ENCODE measurements at places on chromosomes 5 and 9.

- no peak for DNase-seq
These were observed 396.5 kb downstream of the ANXA1 start for GRCh38 chr9:73548201-73548600.

- DNase-seq = no peak
These were observed 80.3 kb downstream of the HRH2 start for GRCh38 chr5:175738126-175738525.

GRCh38 chr9:98931600-98932389, 11.9 kb upstream of the COL15A1 start:
- no peak for DNase-seq

DNA sequence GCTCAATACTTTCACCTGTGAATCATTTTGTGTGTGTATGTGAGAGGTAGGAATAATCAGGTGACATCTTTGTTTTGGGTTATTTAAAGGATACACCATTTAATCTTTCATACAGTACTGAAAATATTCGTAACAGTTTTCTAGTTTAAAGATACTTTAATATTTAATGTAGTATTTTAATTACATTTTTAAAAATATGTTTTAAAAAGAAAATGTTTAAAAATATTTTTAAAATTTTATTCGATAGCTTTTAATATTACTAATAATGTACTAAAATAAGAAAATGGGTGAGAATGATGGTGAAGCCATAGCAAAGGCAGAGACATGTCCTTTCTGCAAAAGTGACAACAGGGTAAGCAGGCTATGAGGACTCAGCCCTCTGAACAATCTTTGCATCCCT, 56.3 kb upstream of the MEF2C start:
- no peak for DNase-seq

DNA sequence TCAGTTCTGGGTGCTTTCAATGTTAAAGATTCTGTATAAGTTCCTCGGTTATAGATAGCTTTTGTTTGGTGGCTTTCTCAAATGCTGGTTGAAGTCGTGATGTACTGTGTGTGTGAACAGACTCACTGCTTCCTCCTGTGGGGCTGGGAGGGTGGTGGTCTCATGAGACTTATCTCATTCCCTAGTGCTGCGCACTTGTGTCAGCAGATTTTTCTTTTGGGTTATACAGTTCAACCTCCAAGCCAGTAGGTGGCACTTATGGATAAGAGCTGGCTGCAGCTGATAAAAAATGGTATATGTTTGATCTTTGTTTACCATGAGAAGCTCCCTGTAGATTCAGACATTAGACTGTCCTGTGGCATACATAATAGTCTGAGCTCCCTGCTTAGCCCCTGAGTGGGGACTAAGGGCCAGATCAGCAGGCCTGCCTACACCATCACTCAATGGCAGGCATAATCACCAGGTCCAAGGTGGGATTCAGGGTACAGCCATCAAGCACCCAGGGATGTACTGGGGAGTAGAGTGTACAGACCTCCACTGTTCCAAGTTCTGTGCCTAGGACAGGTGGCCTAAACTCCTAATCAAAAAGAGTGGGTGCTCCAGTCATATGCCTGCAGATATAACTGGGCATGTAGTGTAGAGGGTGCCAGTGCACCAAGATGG, 174.2 kb downstream of the OXCT1 start:
- no peak for DNase-seq

- no peak for DNase-seq
These were observed at the start of gene CD74 for GRCh38 chr5:150412319-150413175. Gene CD74, minus strand, starts transcription at chr5:150412910. Its CDS starts 161 bp downstream, at chr5:150412749.

DNA sequence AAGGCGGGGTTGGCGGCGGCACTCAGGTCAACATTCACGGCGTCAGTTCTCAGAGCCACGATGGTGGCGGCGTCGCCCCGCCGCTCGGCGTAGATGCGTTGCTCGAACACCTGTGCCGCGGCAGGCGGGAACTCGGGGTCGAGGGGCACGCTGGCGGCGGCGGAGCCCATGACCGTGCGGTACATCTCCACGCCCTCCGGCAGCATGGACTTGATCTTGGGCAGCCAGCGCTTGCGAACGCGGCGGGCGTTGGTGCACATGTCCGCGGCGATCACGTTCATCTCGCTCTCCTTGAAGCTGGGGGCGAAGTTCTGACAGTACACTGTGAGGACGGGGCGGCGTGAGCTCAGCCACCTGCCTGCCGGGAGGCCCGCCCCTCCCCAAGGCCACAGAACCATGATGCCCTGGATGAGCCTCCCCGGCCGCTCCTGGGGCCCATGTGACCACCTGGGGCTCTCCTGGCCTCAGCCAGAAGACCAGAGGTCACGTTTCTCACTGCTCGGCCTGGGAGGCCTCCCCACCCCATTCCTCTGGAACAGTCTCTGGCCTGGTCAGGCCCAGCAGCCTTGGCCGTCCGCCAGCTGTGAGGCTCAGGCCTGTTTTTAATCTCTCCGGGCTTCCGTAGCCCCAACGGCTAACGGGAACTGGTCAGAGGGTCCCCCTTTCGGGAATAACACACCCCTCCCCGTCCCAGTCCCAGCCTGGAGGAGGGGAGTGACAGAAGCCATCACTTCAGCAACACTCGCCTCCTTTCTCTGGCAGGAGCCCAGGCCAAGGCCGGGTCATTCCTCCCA, 50.7 kb upstream of the UBAC1 start:
- no peak for DNase-seq

GRCh38 chr5:14593326-14594021, 11.9 kb downstream of the OTULINL start:
- no peak for DNase-seq

- no peak for DNase-seq
These were observed 175.3 kb downstream of the DAB2IP start for GRCh38 chr9:121826711-121827110.

DNA sequence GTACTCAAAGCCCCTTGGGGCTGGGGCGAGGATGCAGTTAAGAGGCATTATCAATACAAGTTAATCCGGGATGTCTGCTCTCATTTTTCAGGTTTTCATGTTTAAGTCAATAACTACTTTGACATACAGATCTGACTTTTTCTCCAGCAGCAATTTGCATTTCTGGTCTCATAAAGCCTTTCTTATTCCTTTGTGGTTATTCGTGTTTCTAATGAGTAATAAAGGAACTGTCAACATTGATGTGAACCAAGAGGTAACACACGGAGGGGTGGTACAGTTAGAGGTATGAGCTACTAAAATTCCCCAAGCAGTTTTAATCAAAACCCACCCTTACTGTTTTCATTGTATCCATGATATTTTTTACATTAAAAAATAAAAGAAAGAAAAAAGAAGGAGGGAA, 138.0 kb upstream of the NFIB start:
- DNase-seq = no peak

GRCh38 chr9:8371686-8372085, 572.1 kb upstream of the DMAC1 start:
- DNase-seq = no peak

GRCh38 chr9:76895186-76895585, 10.7 kb downstream of the PRUNE2 start:
- DNase-seq = no peak

DNA sequence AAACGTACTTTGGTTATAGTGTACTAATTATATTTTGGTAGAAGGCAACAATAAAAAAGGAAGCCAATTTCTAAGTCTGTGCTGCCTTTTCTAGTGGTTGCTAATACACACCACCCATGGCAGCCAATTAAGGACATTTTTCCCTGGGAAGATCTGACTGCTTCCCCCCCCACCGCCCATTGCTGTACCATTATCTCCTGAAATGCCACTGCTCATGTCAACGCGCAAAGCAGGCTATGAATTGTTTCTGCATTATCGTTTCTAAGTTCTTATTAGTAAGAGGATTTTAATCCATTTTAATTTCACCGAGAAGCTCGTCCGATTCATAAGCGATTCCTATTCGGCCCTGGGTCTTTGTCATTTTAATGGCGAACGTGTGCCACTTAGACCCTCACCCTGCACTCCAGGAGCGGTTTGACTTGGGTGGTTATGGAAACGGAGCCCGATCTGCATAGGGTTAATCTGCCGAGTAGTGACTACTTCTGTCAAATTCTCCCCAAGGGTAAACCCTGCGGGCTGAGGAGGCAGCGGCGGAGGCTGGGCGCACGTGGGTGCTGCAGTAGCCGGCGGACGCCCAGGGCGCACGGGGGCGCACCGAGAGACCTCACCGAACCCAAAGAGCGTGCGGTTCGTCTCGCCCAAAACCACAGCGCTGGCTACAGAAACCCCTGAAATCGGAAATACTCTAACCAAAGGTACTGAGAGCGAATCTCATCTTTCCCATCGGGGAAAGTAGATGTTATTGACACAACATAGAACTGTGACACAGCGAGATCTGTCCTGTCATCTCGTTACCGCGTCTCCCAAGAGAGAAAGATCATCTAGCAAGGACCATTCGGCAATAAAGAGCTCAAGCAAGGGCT, 55.8 kb upstream of the SHC3 start:
- DNase-seq = peak; percentile 22

- peak; percentile 78 for DNase-seq
These were observed 7.9 kb downstream of the PRR7 start for GRCh38 chr5:177454397-177455035.

GRCh38 chr5:56816546-56817081, 1.3 kb downstream of the MAP3K1 start:
- peak; percentile 64 for DNase-seq

DNA sequence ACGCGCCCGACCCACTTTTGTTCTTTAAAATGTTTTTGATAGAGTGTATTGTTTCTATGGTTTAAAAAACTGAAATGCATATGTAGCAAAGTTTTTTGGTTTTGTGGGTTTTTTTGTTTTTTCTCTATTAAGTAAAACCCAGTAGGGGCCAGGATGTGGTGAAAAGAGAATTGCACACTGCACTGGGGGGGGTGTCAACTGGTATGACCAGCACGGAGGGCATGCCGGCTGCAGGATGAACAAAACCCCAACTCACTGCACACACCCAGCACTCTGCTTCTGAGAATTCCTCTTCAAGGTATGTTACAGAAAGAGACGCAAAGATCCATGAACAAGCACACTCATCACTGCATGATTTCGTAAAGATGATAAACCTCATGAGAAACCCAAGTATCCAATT, 75.0 kb downstream of the STK10 start:
- no peak for DNase-seq

GRCh38 chr9:127905004-127905728, 5.8 kb upstream of the ST6GALNAC6 start:
- DNase-seq = no peak

- no peak for DNase-seq
These were observed 115.4 kb downstream of the OXCT1 start for GRCh38 chr5:41754857-41755256.

GRCh38 chr5:158679221-158679641, 420.5 kb downstream of the EBF1 start:
- no peak for DNase-seq

GRCh38 chr9:27421577-27421976, 102.5 kb upstream of the IFNK start:
- no peak for DNase-seq

DNA sequence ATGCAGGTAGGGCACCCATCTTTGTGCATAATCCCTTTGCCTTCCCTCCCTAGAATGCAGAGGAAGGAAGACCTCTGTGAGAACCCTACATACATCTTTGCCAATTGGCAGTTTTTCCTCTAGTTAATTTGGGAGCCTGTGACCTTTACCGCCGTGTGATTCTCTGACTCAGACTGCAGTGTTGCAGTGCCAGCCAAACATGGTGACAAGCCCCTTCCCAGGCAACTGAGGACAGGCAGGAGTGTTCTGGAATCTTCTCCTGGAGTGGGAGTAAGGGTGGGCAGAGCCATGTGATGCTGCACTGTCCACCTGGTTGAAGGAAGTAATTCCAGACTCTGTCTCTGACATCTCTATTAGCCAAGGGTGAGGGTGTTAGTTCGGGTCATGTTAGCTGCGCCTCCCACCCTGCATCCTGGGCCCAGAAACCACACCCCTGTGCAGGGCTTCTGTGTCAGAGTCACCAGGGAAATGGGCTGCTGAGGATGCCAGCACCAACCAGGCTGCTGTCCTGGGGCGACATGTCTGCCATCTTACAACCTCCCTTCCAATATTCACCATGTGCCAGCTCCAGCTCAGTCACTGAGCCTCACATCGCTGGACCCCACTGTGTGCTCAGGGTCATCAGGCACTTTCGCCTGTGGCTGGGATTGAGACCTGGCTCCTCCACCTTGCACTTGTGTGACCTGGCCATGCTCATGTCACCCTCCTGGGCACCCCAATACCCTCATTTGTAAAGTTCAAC, 21.8 kb downstream of the KCNIP1 start:
- no peak for DNase-seq

GRCh38 chr5:173114536-173114935, 29.8 kb upstream of the BNIP1 start:
- DNase-seq = no peak

- DNase-seq = no peak
These were observed 23.5 kb downstream of the ITGA1 start for GRCh38 chr5:52811067-52811749.

DNA sequence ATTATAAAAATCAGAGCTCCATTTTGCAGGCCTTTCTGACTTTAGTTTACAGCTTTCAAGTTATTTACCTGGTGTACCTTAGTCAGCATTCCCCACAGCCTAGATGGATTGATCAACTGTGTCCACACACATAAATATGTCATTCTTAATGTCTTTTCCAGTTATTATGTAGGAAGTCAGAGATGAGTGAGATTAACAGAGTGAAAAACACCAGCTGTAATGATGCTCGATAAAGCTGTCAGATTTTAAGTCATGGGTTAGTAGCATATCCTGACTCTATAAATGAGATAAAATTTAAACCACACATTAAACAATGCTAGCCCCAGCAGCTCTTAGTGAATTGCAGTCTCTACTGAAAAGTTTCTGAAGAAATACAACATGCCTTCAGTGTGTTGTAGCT, 48.9 kb downstream of the NUDT12 start:
- DNase-seq = no peak

DNA sequence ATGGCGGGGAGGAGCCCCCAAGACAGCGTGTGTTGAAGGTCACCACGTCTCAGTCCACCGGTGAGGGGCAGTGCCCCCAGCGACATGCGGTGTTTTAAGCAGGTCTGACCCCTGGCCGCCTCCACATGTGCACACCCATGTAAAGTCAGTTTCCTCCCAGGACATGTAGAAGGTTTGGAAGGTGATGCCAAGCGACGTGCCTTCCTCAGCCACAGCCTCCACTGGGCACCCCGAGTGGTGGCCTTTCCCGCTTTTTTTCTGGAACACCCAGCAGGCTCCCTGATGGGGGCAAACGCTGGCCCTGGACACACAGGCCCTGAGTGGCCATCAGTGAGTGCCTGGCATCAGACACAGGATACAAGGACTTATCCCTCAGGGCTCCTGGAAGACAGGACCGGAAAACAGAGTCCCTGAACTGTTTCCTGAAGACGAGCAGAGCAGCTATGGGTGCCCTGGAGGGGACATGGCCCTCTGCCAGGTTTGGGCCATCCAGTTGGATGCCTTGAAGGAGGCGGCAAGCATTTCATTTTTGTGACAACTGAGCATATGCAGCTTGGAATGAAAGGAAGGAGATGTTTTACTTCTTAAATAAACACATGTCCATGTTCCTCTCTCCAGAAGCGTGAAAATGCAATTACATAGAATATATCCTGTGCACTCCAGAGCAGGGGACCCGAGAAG, 275.8 kb upstream of the IRX2 start:
- no peak for DNase-seq

DNA sequence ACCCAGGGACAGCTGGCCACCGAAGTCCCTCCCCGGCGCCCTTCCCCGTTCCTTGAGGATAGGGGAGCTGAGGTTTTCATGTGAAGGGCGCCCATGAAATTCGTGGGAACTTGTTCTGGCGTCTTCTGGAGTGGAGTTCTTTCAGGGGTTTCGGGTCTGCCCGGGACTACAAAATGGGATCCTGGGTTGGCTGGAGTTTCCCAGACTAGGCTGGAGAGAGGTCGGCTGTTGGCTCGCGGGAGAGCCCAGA, 3.6 kb upstream of the RGMB start:
- no peak for DNase-seq

GRCh38 chr9:4970970-4971641, 14.0 kb upstream of the JAK2 start:
- no peak for DNase-seq
